Upper lobe of right lung (tissue), 1 donor: ENCODE measurements at places on chromosomes 12 and 14. TPM values are rescaled to one million over a fixed set of nuclear protein-coding genes. Genes with fewer than 3 reads are reported as not detected.

The ARHGDIB gene
- 228 TPM for total RNA-seq

The ST8SIA1 gene
- total RNA-seq = 8.5 TPM

The C14orf132 gene
- total RNA-seq = 63.1 TPM

The CLEC9A gene
- total RNA-seq = 0.43 TPM

The PRH2 gene
- not detected for total RNA-seq

The TMEM253 gene
- 0.67 TPM for total RNA-seq

- DNase-seq = no peak
Measured at GRCh38 chr14:24712909-24713308, 78.9 kb upstream of the GZMB start.

DNA sequence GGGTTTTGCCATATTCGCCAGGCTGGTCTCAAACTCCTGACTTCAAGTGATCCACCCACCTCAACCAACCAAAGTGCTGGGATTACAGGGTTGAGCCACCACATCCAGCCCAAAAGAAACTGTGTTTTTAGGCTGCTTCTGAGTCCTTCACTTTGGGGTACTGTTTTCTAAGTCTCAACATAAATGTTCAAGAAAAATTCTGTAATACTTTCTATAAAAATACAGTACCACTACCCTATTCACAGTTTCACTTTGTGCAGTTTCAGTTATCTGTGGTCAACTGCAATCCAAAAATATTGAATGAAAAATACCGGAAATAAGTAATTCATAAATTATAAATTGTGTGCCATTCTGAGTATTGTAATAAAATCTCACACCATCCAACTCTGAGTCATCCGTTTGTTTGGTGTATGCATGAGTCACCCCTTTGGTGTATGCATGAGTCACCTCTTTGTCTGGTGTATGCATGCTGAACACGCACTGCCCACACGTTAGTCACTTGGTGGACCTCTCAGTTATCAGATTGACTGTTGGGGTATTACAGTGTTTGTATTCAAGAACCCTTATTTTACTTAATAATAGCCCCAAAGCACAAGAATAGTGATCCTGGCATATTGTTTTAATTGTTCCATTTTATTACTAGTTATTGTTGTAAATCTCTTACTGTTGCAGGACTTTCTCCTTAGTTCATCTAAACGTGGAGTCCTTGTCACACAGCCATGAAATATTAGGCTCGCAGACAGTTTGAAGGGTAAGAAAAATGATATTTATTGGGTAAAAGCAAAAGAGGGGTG lies 190.2 kb downstream of the FSCB start:
- DNase-seq = no peak

DNA sequence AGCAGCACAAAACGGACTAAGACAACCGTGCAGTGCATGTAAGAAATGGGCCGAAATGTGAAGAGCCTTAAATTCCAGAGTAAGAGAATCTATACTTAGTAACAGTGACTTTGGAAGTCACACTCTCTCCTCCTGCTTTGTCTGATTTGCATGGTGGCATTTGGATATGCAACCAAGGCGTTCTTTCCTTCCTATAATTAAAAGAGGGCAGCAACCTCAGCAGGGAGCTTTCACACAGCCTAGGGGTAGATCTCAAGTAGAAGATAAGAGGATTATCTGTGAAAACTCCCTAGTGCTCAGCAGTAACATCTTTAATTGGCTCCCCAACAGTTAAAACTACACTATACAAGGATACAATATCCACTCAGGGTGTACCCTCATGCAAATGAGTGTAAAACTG lies 16.5 kb downstream of the GMFB start:
- DNase-seq = no peak

DNA sequence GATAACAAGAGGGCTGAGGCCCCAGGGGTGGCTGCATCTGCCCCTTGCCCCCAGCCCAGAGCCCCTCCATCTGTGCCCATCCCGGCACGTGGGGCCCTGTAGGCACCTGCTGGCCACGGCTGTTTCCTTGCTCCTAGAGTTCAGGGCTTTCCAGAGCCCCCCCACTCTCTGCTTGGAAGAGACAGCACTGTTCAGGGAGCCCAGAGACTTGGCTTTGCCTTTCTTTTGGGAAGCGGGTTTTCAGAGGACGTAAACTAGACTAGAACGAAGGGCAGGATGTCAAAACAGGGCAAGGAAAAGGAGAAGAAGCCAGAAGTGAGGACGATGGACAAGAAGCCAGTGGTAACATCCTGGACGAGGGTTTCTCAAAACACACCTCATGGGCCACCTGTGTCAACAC lies 163.3 kb upstream of the LHX5 start:
- DNase-seq = no peak

- DNase-seq = no peak
Measured at GRCh38 chr14:20781803-20782202, 735 bp downstream of the RNASE6 start.

DNA sequence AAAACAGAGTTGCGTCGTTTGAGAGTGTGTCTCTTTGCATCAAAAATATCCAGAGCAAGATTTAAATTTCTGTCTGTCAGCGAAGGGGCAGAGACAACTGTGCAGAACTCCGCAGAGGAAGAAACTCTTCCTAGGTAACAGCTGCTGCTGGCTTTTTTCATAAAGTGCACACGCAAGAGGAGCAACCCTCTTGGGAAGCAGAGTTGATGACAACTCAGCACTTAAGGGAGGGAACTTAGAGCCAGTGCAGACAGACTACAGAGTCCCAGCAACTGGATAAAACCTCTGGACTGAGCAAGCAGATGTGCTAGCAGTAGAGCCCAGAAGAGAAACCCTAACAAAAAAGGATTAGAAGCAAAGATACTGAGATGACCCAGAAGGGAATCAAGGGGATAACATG lies 337.1 kb downstream of the PCNX1 start:
- DNase-seq = no peak

DNA sequence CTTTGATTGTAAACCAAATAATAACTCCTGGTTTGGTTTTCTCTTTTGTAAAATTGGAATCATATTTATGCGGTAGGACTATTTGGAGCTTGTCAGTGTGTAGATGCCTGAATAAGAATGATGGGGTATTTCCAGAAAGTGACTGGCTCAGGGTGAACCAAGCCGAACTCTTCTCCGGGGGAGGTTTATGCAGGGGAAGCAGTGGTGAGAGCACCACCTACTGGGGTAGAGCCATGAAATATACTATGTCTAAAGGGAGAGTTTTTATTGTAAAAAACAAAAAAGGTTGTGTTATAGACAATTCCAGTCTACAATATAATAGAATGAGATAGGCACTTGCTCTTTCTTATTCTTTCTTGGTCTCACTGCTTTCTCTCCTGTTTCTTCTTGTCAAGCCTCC lies 222.9 kb upstream of the SLC16A7 start:
- no peak for DNase-seq

GRCh38 chr14:36319899-36320199 lies 588 bp downstream of the MBIP start:
- DNase-seq = no peak

GRCh38 chr12:58850826-58851225 lies 69.5 kb downstream of the LRIG3 start:
- no peak for DNase-seq

GRCh38 chr12:89187507-89187906 lies 164.8 kb downstream of the DUSP6 start:
- no peak for DNase-seq

- no peak for DNase-seq
Measured at GRCh38 chr12:114186241-114187002, 219.5 kb downstream of the TBX5 start.

GRCh38 chr12:54734196-54734950 lies 86.2 kb upstream of the DCD start:
- no peak for DNase-seq

DNA sequence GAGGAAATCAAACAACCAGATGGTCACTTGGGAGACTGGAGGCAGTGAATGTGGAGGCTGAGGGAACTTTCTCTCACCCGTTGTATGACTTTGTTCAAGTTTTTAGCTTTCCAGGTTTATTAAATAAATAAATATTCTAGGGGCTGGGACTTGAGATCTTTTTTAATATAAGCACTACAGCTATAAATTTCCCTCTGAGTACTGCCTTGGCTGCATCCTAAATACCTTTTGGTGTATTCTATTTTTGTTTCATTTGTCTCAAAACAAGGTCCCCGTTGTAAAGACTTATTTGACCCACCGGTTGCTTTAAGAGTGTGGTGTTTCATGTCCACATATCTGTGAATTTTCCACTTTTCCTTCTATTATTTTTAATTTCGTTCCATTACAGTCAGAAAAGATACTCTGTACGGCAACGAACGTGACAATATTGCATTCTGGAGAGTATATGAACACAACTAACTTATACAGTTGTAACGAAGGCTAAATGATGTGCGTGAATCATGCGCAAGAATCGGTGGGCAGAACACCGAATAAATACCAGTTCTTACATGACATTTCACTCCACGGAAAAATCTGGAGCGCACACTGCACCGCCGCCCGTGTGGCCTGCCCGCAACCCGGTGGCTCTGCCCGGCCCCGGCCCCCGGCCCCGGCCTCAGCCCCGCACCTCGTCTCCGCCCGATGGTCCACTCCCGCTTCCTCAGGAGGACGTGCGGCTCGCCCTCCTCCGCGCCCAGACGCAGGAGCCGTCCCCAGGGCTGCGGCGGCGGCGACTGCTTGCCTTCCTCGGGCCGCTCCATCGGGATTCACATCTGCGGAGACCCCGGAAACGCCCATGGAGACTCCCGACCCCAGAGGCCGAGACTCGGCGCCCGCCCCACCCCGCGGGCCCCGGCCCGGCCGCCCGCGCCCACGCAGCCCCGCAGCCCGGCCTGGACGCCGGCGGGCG lies 602 bp downstream of the CHFR start:
- no peak for DNase-seq

DNA sequence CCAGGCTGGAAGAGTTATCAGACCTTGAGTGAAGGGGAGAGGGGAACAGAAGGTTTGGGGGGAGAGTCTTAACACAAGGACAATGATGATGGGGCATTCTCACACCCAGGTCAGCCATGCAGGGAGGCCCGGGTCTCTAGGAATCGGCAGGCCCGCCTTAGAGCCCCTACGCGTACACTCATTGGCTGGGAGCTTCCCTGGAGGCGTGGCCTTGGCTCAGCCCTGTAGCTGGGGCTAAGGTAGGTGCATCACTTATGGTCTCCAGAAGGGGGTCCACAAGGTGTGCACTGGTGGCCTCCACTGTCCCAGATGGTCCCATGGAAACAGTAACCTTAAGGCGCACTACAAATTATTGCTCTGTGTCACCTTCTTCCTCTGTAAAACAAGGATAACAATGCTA lies 660.1 kb downstream of the MED13L start:
- DNase-seq = no peak

GRCh38 chr14:72513965-72514659 lies 379.8 kb downstream of the DPF3 start:
- no peak for DNase-seq

DNA sequence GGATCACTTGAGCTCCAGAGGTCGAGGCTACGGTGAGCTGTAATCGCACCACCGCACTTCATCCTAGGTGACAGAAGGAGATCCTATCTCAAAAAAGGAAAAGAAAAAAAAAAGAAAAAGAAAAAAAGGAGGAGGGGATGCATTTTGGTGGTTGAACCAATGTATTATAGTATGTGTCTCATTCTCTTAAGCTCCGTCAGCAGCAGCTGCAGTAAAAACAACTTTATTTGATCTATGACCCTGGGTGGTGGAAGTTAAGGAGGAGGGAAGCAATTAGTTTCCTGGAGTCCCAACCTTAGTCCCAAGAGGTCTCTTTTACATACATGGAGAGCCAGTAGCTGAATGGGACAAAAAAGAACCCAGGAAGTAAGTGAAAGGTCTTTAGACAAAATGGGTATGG lies 26.8 kb upstream of the APOF start:
- DNase-seq = no peak

DNA sequence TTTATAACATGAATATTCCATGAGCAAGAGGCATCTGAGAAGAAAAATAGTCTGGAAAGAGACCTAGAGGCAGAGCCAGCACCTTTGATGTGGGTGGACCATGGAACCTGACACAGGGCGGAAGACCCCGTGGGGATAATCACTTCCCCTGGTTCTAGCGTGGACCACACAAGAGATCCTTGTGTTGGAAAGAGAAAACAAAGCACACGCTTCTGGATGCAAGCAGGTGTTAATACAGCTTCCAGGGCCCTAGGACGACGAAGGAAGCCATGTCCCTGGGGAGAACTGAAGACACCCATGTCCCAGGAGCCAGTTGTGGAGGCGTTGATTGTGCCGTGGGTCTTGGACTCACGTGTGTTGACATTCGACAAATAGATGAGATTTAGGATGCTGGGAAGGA lies 102.9 kb downstream of the ADGRD1 start:
- no peak for DNase-seq

DNA sequence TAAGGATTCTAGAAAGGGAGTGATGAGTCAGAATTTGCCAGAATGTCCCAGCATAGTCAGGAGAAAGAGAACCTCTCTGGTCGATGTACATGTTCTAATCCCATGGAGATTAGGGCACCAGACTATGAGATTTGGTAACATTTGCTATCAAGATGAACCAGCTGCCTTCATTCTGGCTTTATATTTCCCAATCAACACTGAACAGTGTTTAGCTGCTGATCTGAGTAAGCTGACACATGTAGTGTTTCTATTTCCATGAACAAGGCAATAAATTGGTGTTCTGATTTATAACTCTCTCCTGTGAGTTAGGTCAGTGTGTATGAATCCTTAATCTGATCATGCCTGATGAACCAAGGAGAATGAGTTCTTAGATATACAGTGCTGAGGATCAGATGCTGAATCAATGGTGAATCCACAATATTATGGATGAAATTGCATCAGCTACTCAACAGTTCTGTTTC lies 158.0 kb upstream of the AMIGO2 start:
- DNase-seq = no peak

DNA sequence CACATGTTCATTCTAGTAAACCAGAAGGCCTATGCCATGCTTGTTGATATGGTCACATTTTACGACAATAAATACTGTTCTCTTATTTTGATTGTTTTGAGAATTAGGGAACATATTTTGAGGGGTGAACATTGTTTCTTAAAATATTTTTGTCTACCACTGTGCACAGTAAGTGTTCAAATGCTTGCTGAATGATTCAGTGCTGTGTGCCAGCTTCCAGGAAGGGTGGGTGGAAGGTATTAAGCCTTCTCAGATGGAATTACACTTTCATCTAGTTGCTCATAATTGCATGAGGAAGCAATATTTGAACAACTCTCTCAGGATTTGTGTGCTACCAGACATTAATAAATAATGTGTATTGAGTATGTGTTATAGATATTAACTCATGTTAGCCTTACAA lies 15.5 kb upstream of the TMX1 start:
- DNase-seq = no peak
